Vagina (tissue), 2 donors: ENCODE measurements at places on chromosomes 3 and 15.

- no peak for DNase-seq
These were observed 1.7 kb downstream of the SEMA3G start for GRCh38 chr3:52443268-52443610.

GRCh38 chr3:28916713-28917499, 364.0 kb upstream of the RBMS3 start:
- DNase-seq: no peak

DNA sequence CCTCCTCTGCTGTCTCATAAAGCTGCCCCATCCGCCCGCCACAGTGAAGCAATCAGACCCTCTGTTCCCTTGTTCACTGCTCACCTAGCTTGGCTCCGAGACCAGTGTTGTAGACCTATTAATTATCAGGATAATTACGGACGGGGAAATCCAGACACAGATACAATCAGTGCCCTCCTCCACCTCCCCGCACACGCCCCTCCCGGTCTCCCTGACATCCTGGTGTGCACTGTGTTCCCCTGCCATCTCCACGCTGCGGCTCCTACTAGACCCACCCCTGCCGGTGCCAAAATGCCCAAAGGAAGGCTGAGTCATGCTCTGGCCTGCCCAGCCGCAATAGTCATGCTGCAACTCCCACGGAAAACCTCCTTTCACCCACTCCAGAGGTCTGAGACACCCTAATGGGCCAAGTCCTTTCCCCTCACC, 277.3 kb upstream of the TLE3 start:
- DNase-seq: no peak

GRCh38 chr3:22007368-22007767, 256.4 kb upstream of the ZNF385D start:
- DNase-seq: no peak

DNA sequence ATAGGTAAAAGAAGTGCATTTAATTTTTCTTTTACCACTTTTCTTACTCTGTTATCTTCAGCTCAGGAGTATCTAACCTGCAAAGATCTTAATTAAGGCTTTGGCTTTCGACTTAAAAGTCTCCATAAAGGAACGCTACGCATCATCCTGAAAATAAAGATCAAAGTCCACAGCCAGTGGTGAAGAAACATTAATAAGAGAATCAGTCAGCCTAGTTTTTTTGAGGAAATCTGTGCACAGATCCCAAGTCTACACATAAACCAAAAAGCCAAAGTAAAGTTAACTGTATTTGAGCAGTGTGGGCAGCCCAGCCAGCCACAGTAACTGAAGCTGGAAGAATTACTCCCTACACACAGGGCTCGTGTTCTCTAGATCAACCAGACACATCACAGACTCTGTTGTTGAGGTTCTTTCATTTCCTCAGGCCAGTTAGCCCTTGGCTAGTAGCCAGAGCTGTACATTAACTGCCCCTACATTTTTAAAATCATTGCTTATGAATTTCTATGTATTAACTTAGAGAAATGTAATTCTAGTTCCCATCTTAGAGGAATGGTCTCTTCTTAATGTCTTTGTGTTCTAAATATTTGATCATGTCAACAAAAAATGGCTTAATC, 6.9 kb downstream of the LRRC2 start:
- DNase-seq: no peak

DNA sequence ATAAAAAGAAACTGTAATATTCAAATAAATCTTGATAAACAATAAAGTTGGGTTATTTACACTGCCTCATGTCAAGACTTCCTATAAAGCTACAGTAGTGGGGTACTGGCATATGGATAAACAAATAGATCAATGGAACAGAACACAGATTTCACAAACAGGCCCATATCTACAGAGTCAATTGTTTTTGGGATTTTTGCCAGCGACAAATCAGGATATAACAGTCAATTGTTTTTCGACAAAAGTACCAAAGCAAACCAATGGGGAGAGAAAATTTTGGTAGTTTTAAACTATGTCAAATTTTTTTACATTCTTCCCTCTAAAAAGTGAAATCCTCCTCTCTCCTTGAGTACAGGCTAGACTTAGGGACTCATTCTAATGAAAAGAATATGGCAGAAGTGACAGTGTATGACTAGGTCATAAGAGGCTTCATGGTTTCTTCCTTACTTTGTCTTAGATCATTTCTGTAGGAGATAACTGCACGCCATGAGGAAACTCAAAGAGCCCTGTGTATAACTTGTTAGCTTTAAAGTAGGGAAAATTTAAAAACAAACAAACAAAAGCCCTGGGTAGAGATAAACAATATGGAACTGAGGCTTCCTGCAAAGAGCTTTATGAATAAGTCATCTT, 16.9 kb downstream of the IP6K1 start:
- DNase-seq: no peak

DNA sequence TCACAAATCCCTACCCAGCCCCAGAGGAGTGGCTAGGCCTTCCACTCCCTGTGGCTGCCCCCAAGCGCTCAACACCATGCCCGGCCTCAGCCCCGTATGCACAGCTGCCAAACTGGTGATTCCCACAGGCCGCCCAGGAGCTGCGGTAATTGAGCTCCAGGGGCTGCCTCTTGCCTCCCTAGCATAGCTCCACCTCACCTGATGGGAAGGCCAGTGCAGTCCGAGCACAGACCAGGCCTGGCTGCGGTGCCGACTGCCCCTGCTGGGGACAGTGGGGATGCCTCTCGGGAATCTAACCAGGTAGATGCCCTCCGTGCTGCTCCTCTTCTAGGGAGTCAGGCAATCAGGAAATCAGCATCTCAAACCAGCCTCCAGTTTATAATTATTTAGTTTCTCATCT, 25.9 kb downstream of the SCN5A start:
- no peak for DNase-seq

DNA sequence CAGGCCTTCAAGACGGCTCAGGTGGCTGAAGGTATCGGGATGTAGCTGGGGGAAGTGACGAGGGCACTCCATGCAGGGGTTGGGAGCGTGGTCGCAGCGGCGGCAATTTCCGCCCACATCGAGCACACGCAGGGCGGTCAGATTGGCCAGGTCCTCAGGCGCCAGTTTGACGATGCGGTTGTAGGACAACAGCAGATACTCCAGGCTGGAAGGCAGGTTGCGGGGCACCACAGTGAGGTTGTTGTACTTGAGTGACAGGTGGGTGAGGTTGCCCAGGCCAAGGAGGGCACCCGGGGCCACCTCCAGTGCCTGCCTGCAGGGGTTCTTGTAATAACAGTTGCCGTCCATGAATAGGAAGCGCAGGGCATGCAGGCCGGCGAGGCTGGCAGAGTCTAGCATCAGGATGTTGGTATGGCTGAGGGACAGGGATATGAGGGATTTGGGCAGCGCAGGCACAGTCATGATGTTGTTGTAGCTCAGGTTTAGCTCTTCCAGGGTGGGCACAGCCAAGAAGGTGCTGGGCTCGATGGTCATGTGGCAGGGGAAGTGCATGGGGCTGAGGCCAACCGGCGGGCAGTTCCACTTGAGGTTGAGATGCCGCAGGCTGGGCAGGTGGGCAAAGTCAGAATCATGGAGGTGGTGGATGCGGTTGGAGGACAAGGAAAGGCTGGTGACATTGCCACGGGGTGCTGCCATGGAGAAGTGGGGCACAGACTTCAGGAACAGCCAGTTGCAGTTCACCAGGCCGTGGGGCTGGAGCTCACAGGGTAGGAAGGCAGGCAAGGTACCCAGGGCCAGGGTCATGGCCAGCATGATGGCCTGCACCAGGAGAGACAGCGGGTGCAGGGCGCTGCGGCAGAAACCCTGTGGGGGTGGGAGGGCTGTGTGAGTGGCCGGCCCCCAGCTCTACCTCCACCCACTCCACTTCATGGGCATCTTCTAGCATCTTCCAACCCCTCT, 1.7 kb downstream of the TLR9 start:
- no peak for DNase-seq

- no peak for DNase-seq
These were observed 104.2 kb downstream of the IQCH start for GRCh38 chr15:67358812-67359211.

- no peak for DNase-seq
These were observed 35.7 kb upstream of the TMOD3 start for GRCh38 chr15:51793521-51794305.

DNA sequence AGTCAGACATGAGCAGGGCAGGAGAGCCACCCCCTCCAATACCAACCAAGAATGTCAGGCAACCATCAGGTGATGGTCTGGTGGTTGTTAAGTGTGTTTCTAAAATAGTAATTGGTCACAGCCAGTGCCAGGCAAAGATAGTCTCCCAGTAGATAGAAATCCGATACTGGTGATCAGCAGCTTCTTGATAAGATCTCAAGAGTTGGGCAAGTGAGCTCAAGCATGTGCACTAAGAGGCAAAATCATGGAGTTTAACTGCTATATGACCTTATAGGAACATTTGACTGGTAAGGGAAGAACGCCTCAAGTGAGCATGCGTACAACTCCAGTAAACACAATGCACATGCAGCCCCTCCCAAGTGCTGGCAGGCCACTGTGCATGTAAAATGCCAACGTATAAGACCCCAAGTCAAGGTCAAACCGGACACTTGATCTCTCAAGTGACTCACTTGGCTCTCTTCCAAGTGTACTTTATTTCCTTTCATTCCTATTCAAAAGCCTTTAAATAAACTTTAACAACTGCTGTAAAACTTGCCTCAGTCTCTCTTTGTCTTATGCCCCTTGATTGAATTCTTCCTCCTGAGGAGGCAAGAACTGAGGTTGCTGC, 36.0 kb upstream of the CBLB start:
- no peak for DNase-seq

- no peak for DNase-seq
These were observed 527 bp downstream of the CSNK1G1 start for GRCh38 chr15:64355348-64355943.

DNA sequence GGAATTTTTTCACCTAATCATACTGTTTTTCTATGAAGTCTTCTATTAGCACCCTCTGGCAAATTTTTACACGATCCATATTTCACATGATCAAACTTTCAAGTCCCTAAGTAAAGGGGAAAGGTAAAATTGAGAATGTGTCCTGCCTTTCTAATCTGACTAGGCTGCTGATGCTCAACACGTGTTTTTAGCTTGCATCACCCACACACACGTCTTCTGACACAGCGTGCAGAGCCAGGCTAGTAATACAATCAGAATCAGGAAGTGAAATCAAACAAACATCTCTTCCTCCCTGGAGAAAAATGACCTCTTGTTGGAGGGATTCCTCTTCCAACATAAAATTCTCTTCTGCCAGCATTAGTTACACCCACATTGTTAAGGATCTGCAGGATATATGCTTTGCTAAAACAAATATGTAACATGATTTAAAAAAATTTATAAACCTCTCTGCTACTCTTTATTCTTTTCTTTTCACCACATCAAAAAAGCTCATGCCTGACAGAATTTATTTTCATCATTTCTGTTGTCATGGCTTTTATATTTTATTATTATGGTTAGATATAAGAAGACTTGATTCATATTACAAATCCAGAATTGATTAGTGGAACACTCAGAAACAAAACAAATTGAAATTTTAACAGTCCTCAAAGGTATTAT, 122.4 kb downstream of the RAP2B start:
- DNase-seq: no peak

DNA sequence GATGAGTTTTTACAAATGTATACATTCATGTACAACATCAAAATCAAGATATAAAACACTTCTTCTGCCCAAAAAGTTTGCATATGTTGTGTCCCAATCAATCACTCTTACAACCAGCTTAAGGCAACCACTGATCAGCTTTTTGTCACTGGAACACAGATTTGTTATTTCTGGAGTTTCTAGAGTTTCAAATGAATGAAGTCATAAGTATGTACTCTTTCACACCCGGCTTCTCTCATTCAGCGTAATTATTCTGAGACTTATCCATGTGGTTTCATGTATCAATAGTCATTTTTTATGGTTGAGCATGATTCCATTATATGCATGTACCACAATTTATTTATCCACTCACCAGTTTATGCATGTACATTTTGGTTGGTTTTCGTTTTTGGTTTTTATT, 53.0 kb upstream of the CORO2B start:
- DNase-seq: no peak

GRCh38 chr3:135500034-135500433, 465.5 kb upstream of the PPP2R3A start:
- DNase-seq: no peak

GRCh38 chr3:153818338-153818737, 302.9 kb upstream of the ARHGEF26 start:
- no peak for DNase-seq

GRCh38 chr3:67447393-67447792, 207.0 kb downstream of the SUCLG2 start:
- no peak for DNase-seq

DNA sequence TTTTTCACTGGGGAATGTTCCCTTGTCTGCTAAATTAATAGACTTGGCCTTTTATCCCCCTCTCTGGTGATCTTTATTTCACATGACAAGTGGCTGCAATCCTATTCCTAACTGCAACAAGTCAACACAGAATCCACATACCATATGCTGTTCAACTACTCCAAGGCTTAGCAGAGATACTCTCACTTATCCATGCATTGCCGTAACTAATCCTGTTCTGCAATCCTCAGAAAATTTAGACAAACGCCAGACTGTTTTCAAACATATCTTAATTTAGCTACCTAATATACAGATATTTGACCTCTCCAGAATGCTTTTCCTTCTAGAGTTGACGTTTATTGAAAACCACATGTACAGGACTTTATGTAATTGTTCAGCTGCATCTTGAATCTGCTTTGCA, 37.9 kb downstream of the EID1 start:
- no peak for DNase-seq

DNA sequence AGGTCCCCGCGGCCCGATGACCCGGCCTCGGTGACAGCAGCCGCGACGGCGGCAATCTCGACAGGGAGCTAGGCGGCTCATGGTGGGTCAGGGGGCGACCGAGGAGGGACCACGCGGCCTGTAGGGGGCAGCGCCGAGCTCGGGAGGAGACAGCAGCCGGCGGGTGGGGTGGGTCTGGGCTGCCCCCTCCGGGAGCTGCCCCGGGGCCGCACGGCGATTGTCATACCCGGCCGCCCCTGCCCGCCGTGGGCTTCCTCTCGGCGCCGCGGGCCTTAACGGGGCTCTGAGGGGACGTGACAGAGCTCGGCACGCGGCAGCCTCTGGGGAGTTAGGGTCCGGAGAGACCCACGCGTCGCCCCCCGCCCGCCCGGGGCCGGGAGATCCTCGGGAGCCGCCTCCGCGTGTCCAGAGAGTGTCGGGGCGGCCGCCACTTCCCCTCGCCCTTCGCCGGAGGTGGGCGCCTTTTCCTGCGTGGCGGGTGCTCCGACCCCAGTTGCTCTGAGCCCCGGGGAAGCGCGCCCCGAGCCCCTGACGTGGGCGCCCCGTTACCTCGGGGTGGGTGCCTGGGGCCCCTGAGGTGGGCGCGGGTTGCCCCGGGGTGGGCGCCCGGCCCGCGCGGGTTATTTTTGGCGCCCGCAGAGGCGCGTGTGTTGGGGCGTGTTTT, 539 bp upstream of the PLCL2 start:
- no peak for DNase-seq

- no peak for DNase-seq
These were observed 595 bp downstream of the DPH6 start for GRCh38 chr15:35545316-35545823.

- no peak for DNase-seq
These were observed 73.2 kb downstream of the C3orf70 start for GRCh38 chr3:185079625-185080024.

GRCh38 chr3:45241206-45241605, 15.1 kb upstream of the TMEM158 start:
- DNase-seq: no peak

DNA sequence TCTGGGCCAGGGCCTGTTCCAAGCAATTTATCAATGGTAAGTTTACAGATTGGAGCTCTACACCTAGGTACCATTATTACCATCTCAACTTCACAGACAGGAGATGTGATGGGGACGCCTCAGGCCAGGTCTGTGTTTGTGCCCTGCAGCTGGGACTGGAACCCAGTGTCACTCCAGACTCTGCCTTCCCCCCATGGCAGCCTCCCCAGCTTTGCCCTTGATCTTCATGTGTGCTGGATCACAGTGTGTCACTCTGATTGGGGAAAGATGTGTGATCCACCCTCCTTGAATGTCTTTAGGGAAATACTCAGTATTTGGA, 59.6 kb downstream of the MGLL start:
- DNase-seq: no peak
